ENCODE measurements at places on chromosomes 5 and 9. TPM values are rescaled to one million over a fixed set of nuclear protein-coding genes. Genes with fewer than 3 reads are reported as not detected.

Gene EQTN
- total RNA-seq: not detected

Gene MYO10
- 79.5 TPM for total RNA-seq

Gene TMEM171
- total RNA-seq: 11.3 TPM

Gene PCDHB13
- 0.17 TPM for total RNA-seq

Gene CD14
- total RNA-seq: not detected

Gene CSF1R
- total RNA-seq: not detected

Gene KIAA1958
- 21.8 TPM for total RNA-seq

Gene PRRX2
- 0.45 TPM for total RNA-seq

Gene CD274
- total RNA-seq: 20.7 TPM

DNA sequence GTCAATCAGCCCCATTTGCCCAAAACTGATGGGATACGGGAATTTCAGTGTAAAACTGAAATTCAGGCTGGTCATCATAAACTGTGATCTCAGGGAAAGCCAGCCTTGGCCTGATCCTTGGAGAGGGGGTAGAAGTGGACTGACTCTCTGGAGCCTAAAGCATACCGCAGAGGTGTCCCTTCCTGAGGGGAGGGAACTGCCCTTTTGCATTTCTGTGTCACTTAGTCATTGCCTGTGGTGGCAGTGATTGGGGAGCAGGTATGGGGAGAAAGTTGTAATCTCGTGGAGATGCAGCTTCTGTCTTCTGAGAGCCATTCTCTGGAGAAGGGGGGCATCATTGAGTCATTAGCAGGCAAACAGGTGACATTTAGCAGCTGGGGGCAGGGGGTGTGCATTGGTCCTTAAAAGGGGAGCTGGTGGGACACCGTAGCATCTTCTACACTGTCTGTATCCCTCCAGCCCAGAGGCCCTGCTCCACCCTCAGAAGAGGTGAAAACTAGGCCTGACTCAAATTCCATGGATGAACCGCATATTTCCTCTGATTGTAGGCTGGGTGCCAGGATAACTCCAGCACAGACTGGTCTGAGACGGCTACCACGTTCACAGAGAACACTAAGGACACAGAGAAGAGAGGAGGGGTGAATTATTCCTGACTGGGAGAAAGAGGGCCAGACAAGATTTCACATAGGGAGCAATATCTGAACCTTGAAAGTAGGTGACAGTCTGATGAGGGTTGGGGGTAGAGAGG lies 143.3 kb downstream of the SEC61B start:
- DNase-seq: peak; percentile 21

- DNase-seq: peak; percentile 27
These were observed 561.3 kb downstream of the PSAT1 start for GRCh38 chr9:78858266-78858665.

DNA sequence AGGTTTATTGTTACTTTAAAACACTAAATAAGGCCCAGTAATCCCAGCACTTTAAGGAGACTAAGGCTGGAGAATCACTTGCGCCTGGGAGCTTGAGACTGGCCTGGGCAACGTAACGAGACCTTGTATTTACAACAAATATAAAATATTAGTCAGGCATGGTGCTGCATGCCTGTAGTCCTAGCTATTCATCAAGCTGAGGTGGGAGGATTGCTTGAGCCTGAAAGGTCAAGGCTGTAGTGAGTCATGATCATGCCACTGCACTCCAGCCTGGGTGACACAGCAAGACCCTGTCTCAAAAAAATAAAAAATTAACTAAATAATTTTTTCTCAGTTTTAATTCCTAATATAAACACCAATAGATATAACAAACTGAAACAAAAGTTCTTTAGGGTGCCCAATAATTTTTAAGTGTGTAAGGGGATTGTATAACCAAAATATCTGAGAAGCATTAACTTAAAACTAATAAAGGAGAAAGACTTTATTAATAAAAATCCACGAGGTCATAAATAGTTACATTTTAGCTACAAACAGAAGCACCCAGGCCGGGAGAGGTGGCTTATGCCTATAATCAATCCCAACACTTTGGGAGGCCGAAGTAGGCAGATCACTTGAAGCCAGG lies 32.7 kb downstream of the FAM13B start:
- DNase-seq: peak; percentile 98

DNA sequence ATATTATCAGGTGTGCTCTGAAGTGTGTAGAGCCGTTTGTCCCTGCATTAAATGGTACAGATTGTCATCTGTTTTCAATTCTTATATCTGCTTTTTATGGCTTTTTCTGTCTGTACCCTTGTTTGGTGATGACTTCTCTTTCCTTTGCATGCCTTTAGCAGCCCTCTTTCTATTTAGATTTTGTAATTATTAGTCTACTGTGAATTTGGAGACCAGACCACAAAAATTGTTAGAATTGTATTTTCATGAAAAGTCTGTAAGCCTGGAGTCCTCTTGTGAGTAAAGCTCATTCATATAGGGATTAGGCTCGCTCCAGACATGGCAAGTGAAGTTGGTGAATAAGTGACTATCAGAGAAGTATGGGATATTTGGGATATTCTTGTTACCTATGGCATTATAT lies 41.7 kb downstream of the NFX1 start:
- no peak for DNase-seq

DNA sequence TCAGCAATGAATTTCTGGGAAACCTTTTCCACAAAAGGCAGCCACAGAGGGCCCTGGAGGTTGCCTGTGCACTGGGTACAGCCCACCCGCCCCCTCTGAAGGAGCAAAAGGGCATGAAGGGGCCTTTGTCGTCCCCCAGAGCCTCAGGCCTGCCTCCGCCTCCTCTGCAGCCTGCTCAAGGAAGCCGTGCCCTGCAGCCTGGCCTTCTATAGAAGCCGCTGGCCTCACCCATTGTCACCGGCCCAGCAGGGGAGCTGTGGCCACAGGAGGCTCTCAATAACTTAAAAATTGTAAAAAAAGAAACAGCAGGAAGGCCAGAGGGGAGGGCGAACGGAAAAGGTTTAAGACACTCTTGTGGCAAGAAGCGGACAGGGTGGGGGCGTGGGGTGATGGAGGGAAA lies 213.3 kb downstream of the IRX2 start:
- DNase-seq: no peak

- DNase-seq: no peak
These were observed at the start of gene CARD9 for GRCh38 chr9:136373300-136374182. TSS of gene CARD9 (minus strand) at chr9:136373669. CDS start at chr9:136372078, 1,591 bp downstream.

DNA sequence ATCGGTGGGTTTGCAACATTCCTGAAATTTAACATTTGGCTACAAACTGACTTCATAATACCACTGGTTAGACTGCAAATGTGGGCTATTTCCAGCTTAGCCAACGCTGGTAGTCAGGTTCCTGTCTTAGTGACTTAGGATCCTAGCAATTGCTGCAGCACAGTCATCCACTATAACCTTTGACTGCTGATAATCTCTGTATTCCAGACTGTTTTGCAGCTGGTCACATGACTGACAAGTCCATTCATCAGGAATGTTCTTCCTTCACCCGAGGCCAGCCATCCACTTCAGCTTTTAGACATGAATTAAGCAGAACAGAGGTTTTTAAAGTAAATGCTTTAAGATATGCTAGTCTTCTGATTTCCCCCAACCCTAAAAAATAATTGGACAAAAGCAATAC lies 425.9 kb upstream of the MPDZ start:
- DNase-seq: no peak

DNA sequence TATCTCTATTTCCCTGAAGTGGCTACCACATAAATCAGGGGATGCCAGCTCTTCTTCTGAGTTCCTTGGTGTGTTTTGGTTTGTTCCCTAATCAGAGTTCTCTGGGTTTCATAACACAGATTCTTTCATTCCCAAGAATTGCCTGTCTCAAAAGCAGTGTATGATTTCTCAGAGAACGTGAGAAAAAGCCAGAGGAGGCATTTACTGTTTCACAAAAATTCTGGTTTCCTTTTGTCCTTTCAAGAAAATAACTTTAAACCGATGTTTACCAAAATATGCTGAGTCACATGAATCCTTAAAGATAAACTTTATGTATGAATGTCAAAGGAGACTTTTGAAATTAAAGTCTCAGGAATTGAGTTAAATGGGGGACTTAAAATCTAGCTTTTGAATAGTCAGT lies 314.3 kb downstream of the EBF1 start:
- DNase-seq: no peak

DNA sequence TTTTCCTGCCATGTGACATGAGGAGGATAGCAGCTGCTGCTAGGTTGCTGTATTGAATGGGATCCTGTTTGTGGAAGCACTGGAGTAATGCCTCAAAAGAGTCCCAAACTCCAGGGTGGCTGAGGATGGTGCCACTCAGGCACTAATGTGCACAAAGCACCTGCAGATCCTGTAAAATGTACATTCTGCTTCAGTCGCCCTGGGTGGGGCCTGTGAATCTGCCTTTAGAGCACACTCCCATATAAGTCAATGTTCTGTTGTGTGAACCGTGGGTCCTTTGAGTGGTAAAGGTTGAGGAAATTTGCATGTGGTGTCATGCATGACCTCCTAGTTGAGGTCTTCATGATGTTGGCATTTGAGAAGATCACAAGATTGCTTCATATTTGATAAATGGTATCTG lies 31.6 kb upstream of the ANKRD18A start:
- DNase-seq: no peak

- peak; percentile 65 for DNase-seq
These were observed 322.8 kb upstream of the RFX3 start for GRCh38 chr9:3848445-3849114.

- no peak for DNase-seq
These were observed 142.2 kb downstream of the SV2C start for GRCh38 chr5:76225336-76225735.

DNA sequence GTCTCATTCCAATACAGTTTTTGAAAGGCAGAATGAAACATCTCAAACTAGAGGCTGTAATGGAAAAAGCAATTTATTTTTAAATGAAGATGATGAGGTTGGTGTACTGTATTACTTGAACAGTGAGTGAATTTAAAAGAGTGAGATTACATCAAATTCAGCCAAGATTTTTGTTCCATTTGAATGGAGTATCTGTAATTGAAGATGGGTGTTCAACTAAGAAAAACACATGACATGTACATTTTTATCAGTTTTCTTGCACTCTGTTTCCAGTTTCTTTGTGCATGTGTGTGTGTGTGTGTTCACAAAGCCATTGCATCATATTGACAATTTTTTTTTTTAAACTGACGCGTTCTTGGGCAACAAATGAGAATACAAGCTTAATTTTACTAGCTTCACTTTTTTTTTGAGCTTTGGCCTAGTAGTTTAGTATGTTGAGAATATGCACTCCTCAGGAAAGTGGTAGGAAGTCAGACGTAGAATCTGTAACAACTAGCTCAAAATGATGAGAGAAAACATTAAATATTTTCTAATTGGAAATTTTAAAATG lies 243.5 kb downstream of the MAST4 start:
- DNase-seq: no peak

- peak; percentile 24 for DNase-seq
These were observed 628.0 kb upstream of the ADAMTS16 start for GRCh38 chr5:4511996-4512656.

DNA sequence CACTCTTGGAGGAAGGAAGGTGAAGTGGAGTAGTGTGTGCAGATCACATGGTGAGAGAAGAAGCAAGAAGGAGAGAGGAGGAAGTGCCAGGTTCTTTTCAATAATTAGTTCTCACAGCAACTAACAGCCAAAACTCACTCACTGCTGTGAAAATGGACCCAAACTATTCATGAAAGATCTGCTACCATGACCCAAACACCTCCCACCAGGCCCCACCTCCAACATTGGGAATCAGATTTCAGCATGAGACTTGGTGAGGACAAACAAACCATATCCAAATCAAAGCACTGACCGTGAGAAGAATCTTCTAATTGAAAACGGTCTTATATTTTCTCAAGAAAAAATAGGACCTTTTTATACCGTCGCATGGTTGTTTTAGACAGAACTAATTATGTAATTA lies 468.7 kb upstream of the TYRP1 start:
- no peak for DNase-seq

DNA sequence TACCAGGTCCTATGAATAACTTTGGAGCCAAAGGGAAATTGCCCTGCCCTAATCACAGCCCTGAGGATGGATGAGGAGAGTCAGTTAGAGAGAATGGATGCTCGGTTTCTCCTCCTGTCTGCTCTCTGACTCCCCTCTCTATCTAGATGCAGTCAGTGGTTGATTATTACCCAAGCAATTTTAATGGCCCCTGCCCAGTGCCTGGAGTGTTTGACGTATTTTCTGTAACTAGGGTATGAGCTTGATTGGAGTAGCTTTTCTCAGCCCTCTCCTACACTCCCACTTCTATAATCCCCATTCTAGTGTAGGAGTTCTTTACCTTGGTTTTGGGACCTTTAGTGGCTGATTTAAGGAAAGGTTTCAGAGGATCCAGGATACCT lies 60.4 kb downstream of the DOCK2 start:
- peak; percentile 67 for DNase-seq

GRCh38 chr9:127567035-127567729 lies 44.9 kb upstream of the STXBP1 start:
- DNase-seq: no peak

- no peak for DNase-seq
These were observed 284.3 kb downstream of the TAF11L14 start for GRCh38 chr5:17918373-17919104.

DNA sequence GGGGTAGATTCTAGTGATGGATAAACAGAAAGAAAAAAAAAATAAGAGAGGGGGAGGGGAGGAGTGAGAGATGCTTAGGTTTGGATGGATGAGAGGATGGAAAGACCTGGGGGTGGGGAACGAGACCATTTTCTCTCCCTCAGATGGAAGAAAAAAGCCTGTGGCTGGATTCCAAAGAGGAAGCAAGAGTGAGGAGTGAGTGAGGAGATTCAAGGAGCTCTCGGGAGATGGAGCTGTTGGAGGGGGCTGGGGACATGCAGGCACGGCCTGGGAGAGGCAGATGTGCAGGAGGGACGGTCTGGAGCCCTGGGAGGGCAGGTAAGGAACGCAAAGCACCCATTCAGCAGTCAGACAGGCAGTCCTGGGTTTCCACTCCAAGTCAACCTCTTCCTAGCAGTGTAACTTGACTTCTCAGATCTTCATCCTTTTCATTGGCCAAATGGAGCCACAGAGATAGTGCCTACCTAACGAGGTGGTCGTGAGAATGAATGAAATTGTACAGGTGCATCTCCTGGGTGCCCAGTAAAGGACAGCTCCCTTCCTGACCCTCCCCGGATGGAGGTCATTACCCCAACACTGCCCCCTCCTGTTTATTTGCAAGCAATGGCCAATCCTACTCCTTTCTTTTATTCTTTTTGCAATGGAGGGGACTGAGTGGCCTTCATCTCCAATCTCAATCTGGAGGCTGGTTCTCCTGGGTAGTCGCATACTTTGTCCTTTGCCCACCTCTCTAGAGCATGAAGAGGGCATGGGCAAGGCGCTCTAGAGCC lies 52.2 kb downstream of the PCDH1 start:
- no peak for DNase-seq

GRCh38 chr9:23596913-23597634 lies 229.0 kb downstream of the ELAVL2 start:
- no peak for DNase-seq

GRCh38 chr5:172151661-172152210 lies 36.3 kb downstream of the STK10 start:
- DNase-seq: no peak

Data from renal cortical epithelial cell (primary cell).